ENCODE measurements at places on chromosomes 7 and 10. TPM values are rescaled to one million over a fixed set of nuclear protein-coding genes. Genes with fewer than 3 reads are reported as not detected.

DNA sequence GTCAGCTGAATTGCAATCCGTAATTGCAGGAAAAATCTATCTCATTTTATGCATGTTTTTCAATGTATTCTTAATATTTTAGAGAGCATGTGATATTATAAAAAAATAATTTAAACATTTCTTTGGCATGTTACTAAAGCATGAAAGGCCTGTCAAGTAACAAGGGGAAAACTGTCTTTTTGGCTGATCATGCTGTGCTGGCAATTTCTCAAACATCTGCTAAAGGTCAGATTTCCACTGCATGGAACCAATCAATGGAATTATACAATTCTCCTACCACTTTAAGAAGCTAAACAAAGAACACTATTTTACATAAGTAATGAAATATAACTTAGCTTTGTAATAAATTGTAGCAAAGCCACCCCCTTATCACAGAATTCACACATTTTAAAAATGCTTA is 49.4 kb downstream of the JMJD1C start:
- DNase-seq: no peak

The TMEM140 gene
- total RNA-seq: 0.60 TPM

The PKD2L1 gene
- total RNA-seq: not detected

- DNase-seq: no peak
Observed at GRCh38 chr10:132404169-132404880, 7.3 kb downstream of the PWWP2B start.

The KCNIP2 gene
- total RNA-seq: 1.2 TPM

The LIPF gene
- total RNA-seq: not detected

The FAM170B gene
- total RNA-seq: not detected

- DNase-seq: no peak
Observed at GRCh38 chr7:155466142-155466813, 8.3 kb downstream of the EN2 start.

The ING3 gene
- total RNA-seq: 17.4 TPM

DNA sequence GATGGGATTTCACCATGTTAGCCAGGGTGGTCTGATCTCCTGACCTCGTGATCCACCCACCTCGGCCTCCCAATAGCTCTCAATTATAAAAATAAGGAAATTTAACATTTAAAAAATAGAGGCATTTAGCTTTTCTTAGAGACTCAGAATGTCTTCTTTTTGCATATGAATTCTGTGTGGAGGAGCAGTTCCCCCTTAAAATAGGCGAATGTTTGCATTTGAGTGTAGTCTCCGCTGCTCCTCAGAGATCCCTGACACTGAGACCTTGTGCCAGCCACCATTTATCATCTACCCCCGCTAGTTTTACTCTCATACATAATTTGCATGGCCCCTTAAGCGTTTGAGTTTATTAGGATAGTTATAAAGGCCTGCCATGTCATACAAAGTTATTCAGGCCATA is 461.9 kb downstream of the SORCS3 start:
- no peak for DNase-seq

DNA sequence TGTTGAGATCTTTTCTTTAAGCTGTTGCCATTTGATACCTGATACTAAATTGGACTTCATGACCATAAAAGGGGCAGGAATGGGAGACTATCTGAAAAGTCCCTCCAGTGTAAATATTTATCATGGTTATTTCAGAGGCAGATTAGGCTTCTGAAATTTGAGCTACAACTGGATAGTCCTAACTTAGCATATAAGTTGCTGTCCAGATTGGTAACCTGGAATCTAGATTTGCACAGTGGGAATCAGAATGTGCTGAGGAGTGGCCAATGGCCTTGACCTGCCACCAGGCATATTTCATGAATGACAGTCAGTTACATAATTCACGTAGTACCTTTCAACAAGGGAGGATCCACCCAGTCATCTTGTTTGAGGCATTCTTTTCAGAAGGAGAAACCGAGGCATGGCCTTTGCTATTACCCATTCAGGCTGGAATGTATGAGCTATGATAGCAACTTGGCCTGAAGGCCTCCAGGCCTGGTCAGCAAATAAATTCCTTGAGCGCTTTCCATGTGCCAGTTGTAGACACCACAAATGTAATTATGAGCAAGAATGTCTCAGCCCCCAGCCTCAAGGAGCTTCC is 80.0 kb downstream of the EEPD1 start:
- no peak for DNase-seq

DNA sequence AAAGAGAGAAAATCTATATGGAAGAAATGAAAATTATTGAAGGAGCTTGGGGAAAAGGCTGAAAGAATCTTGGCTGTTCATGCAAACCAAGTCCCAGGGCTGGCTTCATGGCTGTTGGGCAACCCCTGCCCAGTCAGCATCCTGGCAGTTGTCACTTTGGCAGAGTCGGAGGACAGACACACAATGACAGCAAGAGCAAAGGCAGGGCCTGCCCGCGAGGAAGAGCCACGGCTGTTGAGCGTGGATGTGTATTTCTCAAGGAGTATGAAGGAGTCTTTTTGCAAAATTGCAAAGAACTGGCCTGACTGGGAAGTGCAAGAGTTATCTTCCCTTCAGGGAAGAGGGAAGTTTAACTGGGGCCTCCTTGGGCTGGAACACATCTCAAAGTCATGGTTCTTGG is 11.7 kb downstream of the PTPRE start:
- no peak for DNase-seq

GRCh38 chr7:149770728-149771636 is 2.4 kb downstream of the ZNF467 start:
- DNase-seq: no peak
